ENCODE measurements at places on chromosomes 2 and 18.

GRCh38 chr2:150605664-150606063 is 118.2 kb upstream of the RND3 start:
- DNase-seq, result no peak

DNA sequence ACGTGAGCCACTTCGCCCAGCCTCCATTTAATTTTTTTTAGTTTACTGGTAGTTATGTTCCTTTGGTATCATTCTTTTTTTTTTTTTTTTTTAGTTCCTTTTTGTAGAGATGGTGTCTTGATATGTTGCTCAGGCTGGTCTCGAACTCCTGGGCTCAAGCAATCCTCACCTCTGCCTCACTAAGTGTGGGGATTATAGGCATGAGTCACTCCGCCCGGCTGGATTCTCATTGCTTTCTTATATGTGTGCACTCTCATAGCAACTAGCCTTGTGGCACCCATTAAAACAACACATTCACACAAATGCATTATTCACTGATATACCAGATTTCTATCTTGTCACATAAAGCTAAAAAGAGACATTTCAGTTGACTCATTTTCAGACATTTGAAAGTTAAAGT is 4.2 kb downstream of the TTC27 start:
- peak; percentile 14 for DNase-seq

GRCh38 chr2:25268139-25268538 is 73.6 kb downstream of the DNMT3A start:
- DNase-seq, result no peak

DNA sequence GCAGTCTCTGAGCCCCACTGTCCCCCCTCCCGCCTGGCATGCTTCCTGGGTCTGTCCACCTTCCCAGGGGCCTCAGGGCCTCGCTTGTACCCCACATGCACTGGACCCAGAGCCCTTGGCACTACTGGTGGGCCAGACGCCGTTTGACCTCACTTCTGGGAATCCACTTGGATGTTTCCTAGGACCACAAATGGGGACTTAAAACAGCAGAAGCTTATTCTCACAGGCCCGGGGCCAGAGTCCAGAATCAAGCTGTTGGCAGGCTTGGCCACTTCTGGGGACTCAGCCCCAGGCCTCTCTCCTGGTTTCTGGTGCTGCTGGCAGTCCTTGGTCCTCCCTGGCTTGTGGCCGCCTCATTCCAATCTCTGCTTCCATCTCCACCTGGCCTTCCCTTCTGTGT is 19.6 kb downstream of the ANO7 start:
- DNase-seq, result no peak

GRCh38 chr2:113890253-113891235 is 655 bp downstream of the ACTR3 start:
- DNase-seq, result peak; percentile 46

- no peak for DNase-seq
These were observed 132.1 kb upstream of the ARL4C start for GRCh38 chr2:234628953-234629352.

- DNase-seq, result no peak
These were observed 139.7 kb upstream of the ITGA4 start for GRCh38 chr2:181317511-181317910.

DNA sequence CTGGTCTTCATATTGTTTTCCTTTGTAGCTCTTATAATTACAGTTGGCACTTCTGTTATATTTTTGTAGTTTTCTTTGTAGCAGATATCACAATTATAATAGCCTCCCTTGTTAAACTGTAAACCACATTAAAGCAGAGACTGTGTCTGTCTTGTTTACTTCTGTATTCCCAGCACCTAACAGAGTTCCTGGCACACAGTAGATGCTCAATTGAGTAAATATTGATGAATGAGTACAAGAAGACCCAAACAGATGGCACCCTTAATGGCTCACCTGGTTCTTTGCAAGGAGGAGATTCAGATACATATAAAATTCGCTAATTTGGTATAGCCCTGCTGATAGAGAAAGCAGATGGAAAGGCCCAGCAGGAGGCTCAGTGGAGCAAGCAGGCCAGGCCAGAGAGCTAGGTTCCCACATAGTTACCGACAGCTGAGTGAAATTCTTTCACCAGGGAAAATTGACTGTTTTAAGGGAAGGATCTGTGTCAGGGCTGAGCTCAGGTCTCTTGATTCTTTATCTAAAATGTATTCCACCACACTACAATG is 120.1 kb downstream of the NUP35 start:
- no peak for DNase-seq

Measured in LoVo (cell line).